ENCODE measurements at places on chromosomes 6 and 20. TPM values are rescaled to one million over a fixed set of nuclear protein-coding genes. Genes with fewer than 3 reads are reported as not detected.

The TEAD3 gene
- 21.8 TPM for total RNA-seq

The GATA5 gene
- not detected for total RNA-seq

The ETV7 gene
- 1.0 TPM for total RNA-seq

The CRIP3 gene
- total RNA-seq, result not detected

The KIAA0408 gene
- 0.25 TPM for total RNA-seq

The ZNF311 gene
- not detected for total RNA-seq

The ULBP3 gene
- 18.4 TPM for total RNA-seq

The DUSP15 gene
- total RNA-seq, result not detected

The GMPR gene
- 24.0 TPM for total RNA-seq

The MYLK4 gene
- total RNA-seq, result 0.27 TPM

The BTN1A1 gene
- total RNA-seq, result 0.32 TPM

The MCHR2 gene
- total RNA-seq, result not detected

The NEDD9 gene
- total RNA-seq, result 0.17 TPM

The ADTRP gene
- 0.86 TPM for total RNA-seq

The TMEM217 gene
- total RNA-seq, result 0.98 TPM

The GLO1 gene
- 191 TPM for total RNA-seq

The FAM217A gene
- total RNA-seq, result not detected

The CLPSL1 gene
- total RNA-seq, result not detected

The HSPA12B gene
- total RNA-seq, result not detected

The TRIM15 gene
- total RNA-seq, result 6.5 TPM

The WFDC12 gene
- total RNA-seq, result not detected

The DSTN gene
- 202 TPM for total RNA-seq

The LAMA2 gene
- total RNA-seq, result 8.2 TPM

The CLDN20 gene
- not detected for total RNA-seq

The SLC2A4RG gene
- 121 TPM for total RNA-seq

The GABRR1 gene
- not detected for total RNA-seq

The MRPL18 gene
- 106 TPM for total RNA-seq

The ZC2HC1B gene
- not detected for total RNA-seq

The CLIC5 gene
- 0.20 TPM for total RNA-seq

The OOEP gene
- total RNA-seq, result not detected

The OR2H2 gene
- not detected for total RNA-seq

Data from HCT116 (cell line).